ENCODE measurements at places on chromosomes 1 and 21. TPM values are rescaled to one million over a fixed set of nuclear protein-coding genes. Genes with fewer than 3 reads are reported as not detected.

GRCh38 chr1:245310571-245311531, 156.1 kb downstream of the KIF26B start:
- H3K36me3 ChIP-seq, result no peaks in the 10 kb centered on the region
- no peak overlapping the region for H3K27ac ChIP-seq
- H3K4me1 ChIP-seq, result no peaks in the 10 kb centered on the region
- no peaks in the 10 kb centered on the region for H3K27me3 ChIP-seq

DNA sequence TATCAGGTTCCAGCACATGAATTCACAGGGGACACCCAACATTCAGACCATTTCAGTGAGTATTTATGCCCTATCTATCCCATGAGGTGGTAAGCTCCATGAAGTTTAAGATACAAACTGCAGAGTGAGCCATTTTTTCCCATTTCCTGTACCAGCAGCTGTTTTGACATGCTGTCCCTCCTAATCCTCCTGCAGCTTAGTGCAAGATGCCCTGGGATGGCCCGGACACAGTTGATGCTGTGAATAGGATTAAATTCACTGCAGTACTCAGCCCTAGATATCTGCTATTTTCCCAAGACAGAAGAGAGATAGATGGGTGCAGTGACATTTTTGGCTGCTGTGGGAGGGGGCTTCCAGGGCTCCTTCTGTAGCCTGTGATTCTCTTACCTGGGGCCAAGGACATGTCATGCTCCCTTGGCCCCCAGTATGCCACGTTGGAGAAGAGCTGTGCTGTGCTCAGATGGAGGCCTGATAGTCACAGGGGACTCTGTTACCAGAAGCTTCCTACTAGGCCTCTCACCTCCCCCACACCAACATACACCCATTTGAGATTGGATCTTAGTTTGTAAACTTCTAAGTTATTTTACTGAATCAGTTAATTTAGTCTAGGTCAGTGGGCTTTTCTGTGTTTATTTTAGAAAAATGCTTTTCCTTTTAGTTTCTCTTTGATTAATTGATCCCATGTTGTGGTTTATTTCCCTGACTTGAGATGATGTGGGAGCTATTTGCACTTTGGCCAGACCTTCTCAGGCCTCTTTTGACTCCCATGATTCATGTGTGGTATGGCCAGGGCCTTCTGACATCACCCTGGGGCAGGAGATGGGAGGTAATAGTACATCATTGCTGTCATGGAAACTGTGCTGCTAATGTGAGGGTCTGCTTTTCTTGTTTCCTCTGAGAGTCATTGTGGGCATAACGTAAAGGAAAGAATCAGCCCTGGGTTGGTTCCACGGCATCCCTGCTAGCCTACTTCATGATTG, 92.6 kb downstream of the ST3GAL3 start:
- H3K27me3 ChIP-seq, result no peaks in the 10 kb centered on the region
- H3K36me3 ChIP-seq, result no peaks in the 10 kb centered on the region
- DNase-seq, result no peak
- no peak overlapping the region for H3K4me3 ChIP-seq
- no peaks in the 10 kb centered on the region for H3K4me1 ChIP-seq
- no peak overlapping the region for H3K27ac ChIP-seq

- no peaks in the 10 kb centered on the region for H3K27me3 ChIP-seq
- no peak for DNase-seq
- H3K27ac ChIP-seq, result no peak overlapping the region
Measured at GRCh38 chr1:201023920-201024624, 558 bp upstream of the KIF21B start.

DNA sequence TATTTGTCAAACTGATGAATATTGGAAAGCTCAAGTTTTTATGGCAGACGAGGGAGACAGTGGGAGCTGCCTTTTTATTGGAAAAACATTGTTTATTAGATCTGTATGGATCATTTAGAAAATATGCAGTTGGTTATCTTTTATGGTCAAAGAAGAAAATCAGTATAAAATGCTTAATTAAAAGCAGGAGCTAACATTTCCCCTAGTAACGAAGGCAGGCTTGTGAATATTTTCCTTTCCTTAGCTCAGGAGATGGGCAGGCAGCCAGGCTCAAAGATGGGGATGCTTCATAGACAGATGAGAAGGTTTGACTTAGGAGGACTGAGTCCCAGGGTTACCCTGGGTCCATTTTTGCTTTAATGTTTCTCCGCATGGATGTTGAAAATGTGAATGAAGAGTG, 26.0 kb downstream of the ROR1 start:
- no peaks in the 10 kb centered on the region for H3K36me3 ChIP-seq
- no peak overlapping the region for H3K27ac ChIP-seq
- DNase-seq, result no peak
- H3K4me3 ChIP-seq, result no peak overlapping the region

GRCh38 chr1:94026619-94027380, 94.1 kb downstream of the ABCA4 start:
- H3K27me3 ChIP-seq, result no peaks in the 10 kb centered on the region
- no peaks in the 10 kb centered on the region for H3K36me3 ChIP-seq
- no peak for DNase-seq
- H3K4me1 ChIP-seq, result peaks cover 20% of the 10 kb centered on the region

PRAMEF18 gene
- total RNA-seq, result not detected

ELF3 gene
- total RNA-seq, result 116 TPM

GRCh38 chr1:226093621-226094020, 31.1 kb downstream of the H3-3A start:
- peaks cover 8% of the 10 kb centered on the region for H3K4me1 ChIP-seq
- H3K36me3 ChIP-seq, result no peaks in the 10 kb centered on the region
- H3K4me3 ChIP-seq, result no peak overlapping the region
- no peak for DNase-seq
